ENCODE measurements at places on chromosomes 2 and 18. TPM values are rescaled to one million over a fixed set of nuclear protein-coding genes. Genes with fewer than 3 reads are reported as not detected.

- no peak for DNase-seq
Observed at GRCh38 chr18:939958-940357, 35.3 kb downstream of the ADCYAP1 start.

GRCh38 chr2:100588071-100588786 lies 25.4 kb downstream of the PDCL3 start:
- DNase-seq: peak; percentile 89

DNA sequence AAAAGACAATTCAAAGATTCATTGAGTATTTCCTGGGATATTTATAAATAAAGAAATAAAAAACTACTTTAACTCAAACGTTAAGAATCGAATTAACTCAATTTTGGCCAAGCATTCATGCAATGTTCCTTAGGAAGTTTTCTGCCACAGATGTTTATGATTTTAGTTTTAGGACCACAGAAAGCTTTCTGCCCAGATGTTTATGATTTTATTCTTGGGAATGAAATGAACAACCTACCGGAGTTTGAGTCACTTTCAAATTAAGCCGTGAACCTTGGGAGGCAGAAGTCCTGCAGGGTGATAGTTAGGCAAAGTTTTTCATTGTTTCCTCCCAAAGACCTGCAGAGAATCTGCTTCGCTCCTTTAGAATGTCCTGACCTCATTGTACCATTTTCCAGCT lies 34.7 kb upstream of the MBP start:
- DNase-seq: no peak

- no peak for DNase-seq
Observed at GRCh38 chr18:28905509-28905908, 728.6 kb upstream of the CDH2 start.

- DNase-seq: no peak
Observed at GRCh38 chr2:69030800-69031428, 17.9 kb downstream of the ANTXR1 start.

DNA sequence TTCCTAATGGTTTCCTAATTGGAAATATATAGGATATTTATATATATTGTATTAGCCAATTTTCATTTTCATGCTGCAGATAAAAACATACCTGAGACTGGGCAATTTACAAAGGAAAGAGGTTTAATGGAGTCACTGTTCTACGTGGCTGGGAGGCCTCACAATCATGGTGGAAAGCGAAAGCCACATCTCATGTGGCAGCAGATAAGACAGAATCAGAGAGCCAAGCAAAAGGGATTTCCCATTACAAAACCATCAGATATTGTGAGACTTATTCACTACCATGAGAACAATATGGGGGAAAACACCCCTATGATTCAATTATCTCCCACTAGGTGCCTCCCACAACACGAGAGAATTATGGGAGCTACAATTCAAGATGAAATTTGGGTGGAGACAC lies 242.5 kb upstream of the NETO1 start:
- no peak for DNase-seq

- peak; percentile 46 for DNase-seq
Observed at GRCh38 chr2:239441261-239442078, 40.6 kb upstream of the HDAC4 start.

DNA sequence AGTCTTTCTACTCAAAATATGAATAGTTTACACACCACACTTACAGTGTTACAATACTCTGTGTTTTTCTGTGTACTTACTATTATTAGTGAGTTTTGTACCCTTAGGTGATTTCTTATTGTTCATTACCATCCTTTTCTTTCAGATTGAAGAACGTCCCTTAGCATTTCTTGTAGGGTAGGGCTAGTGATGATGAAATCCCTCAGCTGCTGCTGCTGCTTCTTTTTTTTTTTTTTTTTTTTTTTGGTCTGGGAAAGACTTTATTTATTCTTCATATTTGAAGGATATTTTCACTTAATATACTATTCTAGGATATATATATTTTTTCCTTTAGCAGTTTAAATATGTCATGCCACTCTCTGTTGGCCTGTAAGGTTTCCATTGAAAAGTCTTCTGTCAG lies 29.0 kb upstream of the SERPINB2 start:
- no peak for DNase-seq

NT5DC4 gene
- total RNA-seq: not detected

LIMS3 gene
- not detected for total RNA-seq

CRYBA2 gene
- total RNA-seq: not detected

TLX2 gene
- not detected for total RNA-seq

SFTPB gene
- not detected for total RNA-seq

METTL8 gene
- 6.2 TPM for total RNA-seq

Data from CD8-positive, alpha-beta T cell (primary cell).